Uterus (tissue), 4 donors: ENCODE measurements at places on chromosomes 3 and 15.

- no peak for DNase-seq
Measured at GRCh38 chr3:37956723-37957538, 33.7 kb upstream of the VILL start.

- DNase-seq = no peak
Measured at GRCh38 chr15:90644952-90645725, 72.0 kb upstream of the BLM start.

DNA sequence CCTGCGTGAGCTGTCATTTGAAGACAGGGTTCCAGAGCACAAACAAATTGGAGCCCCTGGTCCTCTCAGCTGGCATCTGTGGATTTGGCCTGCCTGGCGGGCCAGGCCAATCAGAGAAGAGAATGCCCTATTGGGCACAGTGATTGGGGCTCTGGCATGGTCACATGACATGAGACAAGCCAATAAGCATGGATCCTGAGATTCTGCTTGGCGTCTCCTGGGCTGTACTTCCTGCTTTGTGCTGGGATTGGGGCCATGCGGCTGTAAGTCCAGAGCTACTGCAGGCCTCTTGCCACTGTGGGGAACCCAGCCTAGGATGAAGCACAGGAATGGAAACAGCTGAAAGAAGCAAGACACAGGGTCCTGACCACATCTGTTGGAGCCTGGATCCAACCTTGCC lies 121.4 kb downstream of the FBLN2 start:
- no peak for DNase-seq

DNA sequence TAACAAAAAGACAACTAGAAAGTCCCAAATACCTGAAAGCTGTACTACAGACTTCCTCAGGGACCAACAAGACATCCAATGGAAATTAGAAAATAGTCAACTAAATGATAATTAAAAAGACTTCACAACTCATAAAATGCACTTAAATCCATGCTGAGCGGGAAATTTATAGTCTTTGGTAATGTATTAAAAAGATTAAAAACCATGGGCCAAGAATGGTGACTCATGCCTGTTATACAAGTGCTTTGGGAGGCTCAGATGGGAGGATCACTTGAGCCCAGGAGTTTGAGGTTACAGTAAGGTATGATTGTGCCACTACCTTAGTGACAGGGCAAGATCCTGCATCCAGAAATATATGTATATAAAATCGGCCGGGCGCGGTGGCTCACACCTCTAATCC lies 45.0 kb downstream of the CPEB1 start:
- DNase-seq = no peak

- DNase-seq = no peak
Measured at GRCh38 chr3:100563228-100563627, 46.2 kb upstream of the ADGRG7 start.

- no peak for DNase-seq
Measured at GRCh38 chr3:38367779-38368178, 21.2 kb downstream of the XYLB start.

DNA sequence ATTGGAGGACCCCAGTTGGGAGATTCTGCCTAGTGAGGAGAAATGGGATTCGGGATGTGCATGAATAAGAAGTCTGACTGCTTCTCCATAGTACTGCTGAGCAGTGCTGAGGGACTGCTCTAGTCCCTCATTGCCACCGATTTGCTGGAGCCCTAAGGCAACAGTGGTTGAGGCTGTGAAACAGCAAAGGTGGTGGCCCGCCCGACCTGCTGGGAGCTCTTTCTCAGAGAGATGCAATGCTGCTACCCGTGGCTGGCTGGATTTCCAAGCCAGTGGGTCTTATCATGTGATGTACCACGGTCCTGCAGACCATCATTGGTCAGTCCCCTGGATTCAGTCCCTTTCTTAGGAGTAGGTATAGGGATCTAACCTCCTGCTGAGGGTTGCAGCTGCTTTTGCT lies 42.6 kb upstream of the GCSAM start:
- no peak for DNase-seq

GRCh38 chr3:56059731-56060130 lies 408.5 kb downstream of the ERC2 start:
- DNase-seq = no peak

DNA sequence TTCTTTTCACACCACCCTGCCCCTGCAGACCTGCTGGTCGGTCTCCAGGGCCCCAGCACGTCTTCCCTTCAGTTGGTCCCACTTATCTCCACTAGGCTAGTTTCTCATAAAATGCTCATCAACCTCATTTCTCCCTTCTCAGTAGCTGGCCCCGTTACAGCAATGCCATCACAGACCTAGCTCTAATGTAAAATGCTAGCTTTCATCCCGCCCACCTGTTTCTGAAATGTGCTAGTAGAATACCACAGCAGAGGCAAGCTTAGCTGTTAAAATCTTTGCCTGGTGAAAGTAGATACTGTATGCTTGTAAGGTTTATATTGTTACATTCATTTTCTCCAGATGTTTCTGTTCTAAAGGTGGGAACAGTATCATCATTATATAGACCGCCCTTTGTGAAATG lies 13.1 kb downstream of the MKRN2OS start:
- no peak for DNase-seq

DNA sequence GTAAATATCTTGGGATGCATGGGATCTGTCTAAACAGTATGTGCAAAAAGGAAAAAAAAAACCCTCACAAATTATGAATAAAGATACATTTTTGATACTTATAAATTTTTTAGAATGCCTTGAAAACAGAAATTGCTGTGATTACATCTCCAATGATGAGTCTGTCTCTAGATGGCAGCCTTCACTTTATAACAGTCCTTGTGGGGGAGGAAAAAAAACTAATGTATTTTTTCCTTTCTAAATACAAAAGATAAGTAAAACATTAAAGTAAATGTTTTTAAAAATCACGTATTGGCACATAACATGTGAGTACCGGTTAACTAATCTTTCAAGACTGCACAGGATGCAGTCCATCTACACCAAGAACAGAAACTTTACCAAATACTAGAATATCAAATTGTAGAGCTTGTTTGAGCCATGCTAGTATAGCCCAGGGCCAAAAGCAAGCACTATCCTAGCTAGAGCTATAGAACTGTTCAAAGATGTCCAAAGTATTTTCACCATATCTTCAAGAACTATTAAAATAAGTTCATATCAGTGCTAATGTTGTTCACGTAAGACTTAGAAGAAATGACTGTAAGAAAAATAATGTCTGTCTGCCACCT lies 206.4 kb downstream of the STAG1 start:
- DNase-seq = no peak

- no peak for DNase-seq
Measured at GRCh38 chr15:69338535-69339213, 40.0 kb downstream of the PAQR5 start.

- no peak for DNase-seq
Measured at GRCh38 chr3:88434001-88434400, 284.2 kb downstream of the C3orf38 start.

- peak; percentile 23 for DNase-seq
Measured at GRCh38 chr3:128698211-128699047, 27.6 kb upstream of the RAB7A start.

GRCh38 chr3:24154013-24154695 lies 209.1 kb downstream of the NR1D2 start:
- no peak for DNase-seq

GRCh38 chr15:89186803-89187202 lies 34.6 kb downstream of the RLBP1 start:
- DNase-seq = no peak

DNA sequence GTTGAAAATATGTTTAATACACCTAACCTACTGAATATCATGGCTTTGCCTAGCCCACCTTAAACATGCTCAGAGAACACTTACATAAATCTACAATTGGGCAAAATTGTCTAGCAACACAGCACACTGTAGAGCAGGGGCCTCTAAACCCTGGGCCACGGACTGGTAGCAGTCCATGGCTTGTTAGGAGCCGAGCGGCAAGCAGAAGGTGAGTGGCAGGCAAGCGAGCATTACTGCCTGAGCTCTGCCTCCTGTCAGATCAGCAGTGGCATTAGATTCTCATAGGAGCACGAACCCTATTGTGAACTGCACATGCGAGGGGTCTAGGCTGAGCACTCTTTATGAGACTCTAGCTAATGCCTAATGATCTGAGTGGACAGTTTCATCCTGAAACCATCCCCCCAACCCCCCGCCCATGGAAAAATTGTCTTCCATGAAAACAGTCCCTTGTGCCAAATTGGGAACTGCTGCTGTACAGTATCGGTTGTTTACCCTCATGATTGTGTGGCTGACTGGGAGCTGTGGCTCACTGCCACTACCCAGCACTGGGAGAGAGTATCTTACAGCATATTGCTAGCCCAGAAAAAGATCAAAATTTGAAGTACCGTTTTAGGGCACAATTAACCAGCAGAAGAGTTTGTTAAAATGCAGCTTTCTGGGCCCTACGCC lies 26.1 kb downstream of the CMSS1 start:
- DNase-seq = no peak

DNA sequence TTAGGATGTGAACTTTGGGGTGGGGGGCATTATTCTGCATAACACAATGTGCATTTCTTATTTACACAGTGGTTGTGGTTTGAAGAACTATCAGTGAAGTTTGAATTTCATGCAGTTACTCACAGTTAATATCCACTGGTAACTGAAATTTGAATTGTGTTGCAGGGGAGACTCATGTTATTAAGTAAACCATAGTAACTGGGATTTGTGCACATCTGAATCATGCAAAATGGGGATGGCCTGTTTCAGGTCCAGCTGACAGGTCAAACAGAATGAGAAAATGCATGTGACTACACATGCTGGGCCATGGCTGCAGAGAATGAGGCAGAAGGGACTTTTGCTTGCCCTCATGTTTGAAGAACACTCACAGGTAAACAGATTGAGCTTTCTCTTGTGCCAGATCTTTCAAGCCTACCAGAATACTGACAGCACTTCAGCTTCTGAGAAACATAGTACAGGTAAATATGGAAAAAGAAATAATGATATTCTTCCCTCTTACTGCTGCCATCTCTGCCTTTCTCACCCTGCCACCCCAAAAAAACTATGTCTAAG lies 115.0 kb downstream of the POLQ start:
- DNase-seq = no peak

GRCh38 chr15:69478259-69478781 lies 25.7 kb downstream of the RPLP1 start:
- DNase-seq = peak; percentile 46

- no peak for DNase-seq
Measured at GRCh38 chr15:64847876-64848716, 6.4 kb downstream of the PLEKHO2 start.

- DNase-seq = no peak
Measured at GRCh38 chr15:80733460-80733859, 38.4 kb downstream of the ABHD17C start.

DNA sequence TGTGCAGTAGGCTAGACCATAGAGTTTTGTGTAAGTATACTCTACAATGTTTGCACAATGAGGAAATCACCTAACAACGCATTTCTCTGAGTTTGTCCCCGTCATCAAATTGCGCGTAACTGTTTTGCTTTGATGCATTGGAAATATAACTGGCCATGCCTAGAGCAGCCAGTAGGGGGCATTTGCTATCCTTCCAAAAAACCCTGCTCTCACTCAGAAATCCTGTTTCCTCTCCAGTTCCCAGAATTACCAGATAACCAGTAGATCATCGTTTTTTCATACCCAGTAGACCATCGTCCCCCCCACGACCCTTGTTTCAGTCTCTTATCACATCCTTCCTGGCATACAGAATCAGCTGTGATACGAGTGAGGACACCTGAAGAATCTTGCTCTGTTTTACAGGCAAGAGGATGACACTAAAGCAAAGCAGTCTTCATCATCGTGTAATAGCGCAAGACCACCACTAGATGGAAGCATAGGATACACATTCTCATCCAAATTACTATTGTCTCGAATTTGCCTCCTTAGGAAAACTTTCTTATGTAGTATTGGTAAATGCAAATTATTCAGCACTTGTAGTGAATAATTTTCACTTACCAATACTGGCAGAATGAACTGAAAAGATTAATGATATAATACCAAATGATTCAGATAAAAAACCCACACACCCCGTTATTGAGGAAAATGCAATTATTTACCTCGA lies 4.4 kb upstream of the GABRR3 start:
- DNase-seq = peak; percentile 28

GRCh38 chr15:72338617-72339321 lies 18.8 kb upstream of the CELF6 start:
- DNase-seq = peak; percentile 34

GRCh38 chr3:52406791-52407510 lies 38.0 kb downstream of the SEMA3G start:
- DNase-seq = no peak

GRCh38 chr3:10263646-10264363 lies 15.5 kb downstream of the TATDN2 start:
- peak; percentile 46 for DNase-seq

- peak; percentile 18 for DNase-seq
Measured at GRCh38 chr3:194275291-194275690, 75.8 kb downstream of the CPN2 start.

GRCh38 chr3:151100076-151100475 lies 14.6 kb downstream of the MED12L start:
- DNase-seq = no peak

DNA sequence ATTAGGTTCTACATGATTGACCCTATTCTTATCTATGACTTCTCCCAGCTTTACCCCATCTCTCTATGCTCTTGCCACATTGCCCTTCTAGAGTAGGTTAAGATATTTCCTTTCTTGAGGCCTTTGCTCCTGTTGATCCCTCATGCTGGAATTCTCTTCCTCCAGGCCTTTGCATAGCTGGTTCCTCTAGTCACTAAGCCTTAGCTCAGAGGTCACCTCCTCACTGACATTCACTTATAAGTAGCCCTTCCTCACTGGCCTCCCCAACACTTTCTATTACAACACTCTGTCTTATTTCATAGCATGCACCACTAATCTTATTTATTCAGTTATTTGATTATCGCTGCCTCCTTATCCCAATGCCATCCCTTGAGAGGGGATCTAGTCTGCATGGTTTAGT lies 228.4 kb upstream of the COL8A1 start:
- DNase-seq = no peak

- DNase-seq = no peak
Measured at GRCh38 chr3:100900671-100901335, 92.4 kb downstream of the ABI3BP start.
